ENCODE measurements at places on chromosomes 11 and 22.

GRCh38 chr11:109695696-109696095, 273.7 kb downstream of the C11orf87 start:
- no peak for DNase-seq

- DNase-seq = no peak
Measured at GRCh38 chr11:93020248-93021046, 51.0 kb downstream of the MTNR1B start.

- no peak for DNase-seq
Measured at GRCh38 chr11:74839446-74839845, 90.8 kb downstream of the RNF169 start.

- no peak for DNase-seq
Measured at GRCh38 chr11:128905345-128906184, 14.4 kb downstream of the KCNJ5 start.

DNA sequence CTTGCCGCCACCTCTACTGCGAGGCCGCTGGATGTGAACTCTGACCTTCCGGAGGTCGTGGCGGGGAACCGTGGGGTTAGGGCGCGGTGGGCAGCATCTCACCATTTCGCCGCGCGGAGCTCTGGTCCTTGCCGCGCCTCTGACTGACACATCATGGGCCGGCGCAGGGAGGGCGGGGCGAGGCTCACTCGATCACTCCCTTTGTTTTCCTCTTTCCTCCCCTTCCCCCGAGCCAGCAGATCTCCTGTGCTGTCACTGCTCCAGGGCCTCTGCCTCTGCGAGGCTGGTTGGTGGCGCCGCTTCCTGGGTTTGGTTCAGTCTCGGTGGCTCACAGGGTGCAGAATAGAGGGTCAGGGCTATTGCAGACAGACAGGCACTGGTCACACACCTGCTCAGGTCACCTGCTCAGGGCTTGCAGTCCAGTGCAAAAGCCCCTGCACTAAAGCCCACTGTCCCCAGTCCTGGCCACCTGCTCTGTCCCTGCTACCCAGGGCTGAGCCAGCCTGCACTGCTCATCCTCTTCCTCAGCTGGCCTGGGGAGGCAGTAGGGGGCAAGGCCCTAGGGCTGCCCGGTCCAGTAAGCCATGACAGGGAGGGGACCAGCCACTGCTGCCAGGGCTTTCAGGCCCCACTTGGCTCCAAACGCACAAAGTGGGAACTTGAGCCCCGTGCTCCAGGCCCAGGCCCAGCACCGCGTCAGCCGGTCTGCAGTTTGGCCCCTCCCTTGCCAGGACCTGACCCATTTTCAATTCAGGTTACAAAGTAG, 36.2 kb downstream of the PISD start:
- peak; percentile 43 for DNase-seq

GRCh38 chr11:47918370-47918690, 62.0 kb upstream of the PTPRJ start:
- no peak for DNase-seq

- no peak for DNase-seq
Measured at GRCh38 chr11:118051136-118051610, 25.7 kb upstream of the TMPRSS4 start.

DNA sequence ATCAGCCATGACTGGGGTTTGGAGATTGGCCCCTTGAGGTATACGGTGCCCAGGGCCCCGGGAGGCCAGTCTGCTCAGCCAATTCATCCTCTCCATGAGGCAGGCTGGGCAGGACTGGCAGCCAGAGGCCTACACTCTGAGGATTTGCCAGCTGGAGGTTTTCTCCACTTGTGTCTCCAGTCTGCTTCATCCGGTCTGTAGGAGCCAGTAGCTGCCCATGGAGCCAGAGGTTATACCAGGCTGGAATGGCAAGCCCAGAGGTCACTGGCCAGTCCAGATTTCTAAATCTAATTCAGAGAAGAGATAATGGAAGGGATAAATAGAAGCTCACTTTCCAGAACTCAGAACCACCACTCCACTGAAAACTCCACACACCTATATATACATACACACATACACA, 10.0 kb downstream of the FHIP1B start:
- no peak for DNase-seq

Measured in left colon (tissue), 2 donors.